ENCODE measurements at places on chromosomes 3 and 15.

DNA sequence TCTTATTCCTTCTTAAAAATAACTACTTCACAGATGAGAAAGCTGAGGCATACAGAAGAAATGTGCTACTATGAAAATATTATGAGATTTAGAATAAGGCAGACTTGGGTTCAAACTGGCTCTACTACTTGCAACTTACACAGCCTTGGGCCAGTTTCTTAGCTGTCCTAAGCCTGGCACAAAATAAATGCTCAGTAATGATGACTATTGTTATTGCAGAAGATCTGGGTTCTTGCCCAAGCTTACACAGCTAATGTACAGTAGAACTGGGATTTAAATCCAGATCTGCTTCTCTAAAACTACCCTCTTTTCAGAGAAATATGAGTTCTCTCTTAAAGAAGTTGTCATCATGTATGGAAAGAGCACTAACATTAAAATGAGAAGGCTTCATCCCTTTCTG lies 228.2 kb upstream of the TPRG1 start:
- DNase-seq: no peak

DNA sequence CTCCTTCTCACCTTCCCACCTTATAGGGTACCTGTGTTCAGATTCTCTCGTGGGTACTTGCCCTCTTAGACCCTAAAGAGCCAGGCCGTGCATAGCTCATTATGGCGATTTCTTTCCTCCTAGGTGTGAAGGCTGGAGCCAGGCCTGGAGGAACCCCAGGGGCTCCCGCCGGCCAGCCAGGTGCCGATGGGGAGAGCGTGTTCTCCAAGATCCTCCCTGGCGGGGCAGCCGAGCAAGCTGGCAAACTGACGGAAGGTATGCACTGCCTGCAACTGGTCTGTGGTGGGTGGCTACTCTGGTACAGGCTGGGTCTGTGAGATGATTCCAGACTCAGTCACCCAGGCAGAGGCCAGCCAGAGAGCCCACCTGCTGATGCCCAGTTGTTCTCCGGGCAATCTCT lies 9.9 kb upstream of the APEH start:
- no peak for DNase-seq

- no peak for DNase-seq
Observed at GRCh38 chr3:171187706-171188290, 161.3 kb upstream of the SLC2A2 start.

- no peak for DNase-seq
Observed at GRCh38 chr3:20095470-20095869, 55.2 kb downstream of the KAT2B start.

GRCh38 chr3:67458896-67459530 lies 195.4 kb downstream of the SUCLG2 start:
- DNase-seq: no peak

DNA sequence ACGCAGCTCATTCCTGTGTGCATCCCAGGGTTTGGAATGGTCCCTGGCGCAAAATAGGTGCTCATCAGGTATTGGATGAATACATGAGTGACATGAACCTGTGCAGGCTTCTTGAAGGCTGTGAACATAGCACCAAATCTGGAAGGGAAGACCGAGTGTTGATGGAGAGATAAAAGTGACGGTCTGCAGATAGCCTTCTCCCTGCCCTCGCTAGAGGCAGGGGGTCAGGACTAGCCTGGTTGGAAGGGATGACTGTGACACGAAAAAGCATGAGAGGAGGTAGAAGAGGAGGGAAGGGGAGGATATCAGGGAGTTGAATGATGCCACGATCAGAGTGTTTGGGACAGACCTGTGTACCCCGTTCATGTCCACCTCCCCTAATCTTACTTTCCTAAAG lies 267.1 kb downstream of the XXYLT1 start:
- DNase-seq: no peak

DNA sequence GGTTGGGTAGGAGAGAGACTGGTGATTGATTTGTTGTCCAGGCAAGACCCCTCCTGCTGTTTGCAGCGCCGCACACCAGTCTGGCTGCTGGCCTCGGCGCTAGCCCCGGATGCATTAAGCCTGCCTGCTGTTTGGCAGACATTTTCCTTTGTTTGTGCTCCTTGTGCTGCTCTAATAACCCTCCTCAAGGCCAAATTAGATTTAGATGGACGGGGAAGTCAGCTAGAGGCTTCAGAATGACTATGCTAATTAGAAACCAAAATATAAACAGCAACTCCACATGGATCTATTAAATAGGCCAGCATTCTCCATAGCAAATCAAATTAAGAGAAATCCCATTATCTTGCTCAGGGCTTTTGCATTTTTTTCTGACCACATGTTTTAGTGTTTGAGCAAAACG lies 445.2 kb downstream of the SQOR start:
- no peak for DNase-seq

DNA sequence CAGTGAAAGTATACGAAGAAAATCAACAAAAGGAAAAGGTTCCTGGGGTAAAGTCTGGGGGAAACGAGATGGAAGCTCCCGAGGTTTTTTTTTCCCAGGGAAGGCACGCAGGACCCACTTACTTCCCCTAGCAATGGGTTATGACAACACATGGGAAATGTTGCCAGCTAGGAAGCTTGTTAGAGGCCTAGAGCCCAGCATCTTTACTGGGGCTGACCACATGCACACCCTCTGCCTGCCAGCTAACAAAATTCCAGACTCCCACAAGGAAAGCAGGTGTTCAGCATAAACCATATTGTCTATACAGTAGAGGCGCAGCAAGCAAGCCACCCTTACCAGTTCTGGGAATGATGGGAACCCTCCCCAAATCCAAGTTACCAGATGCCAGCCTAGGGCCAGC lies 258.8 kb upstream of the NR2E3 start:
- no peak for DNase-seq

GRCh38 chr3:95905182-95905581 lies 909.2 kb upstream of the EPHA6 start:
- no peak for DNase-seq

DNA sequence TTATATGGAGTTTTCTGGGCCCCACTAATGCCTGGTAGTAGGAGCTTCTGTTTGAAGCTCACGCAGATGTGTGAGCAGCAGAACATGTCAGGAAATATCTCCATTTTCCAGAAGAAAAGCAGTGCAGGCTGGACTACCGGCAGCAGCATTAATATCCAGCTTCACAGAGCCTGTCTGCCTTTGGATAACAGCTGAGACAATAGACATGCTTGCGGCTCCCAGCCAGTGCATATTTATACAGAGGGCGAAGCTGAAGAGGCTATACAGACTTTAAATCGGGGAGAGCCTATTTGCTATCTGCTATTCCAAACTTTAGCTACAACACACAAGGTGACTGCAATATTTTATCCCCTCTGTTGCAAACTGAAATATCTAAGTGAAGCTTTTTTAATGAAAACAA lies 250.1 kb upstream of the WNT5A start:
- DNase-seq: no peak

GRCh38 chr3:159605101-159605500 lies 383.5 kb upstream of the IL12A start:
- no peak for DNase-seq

GRCh38 chr3:31546162-31546561 lies 13.4 kb downstream of the STT3B start:
- no peak for DNase-seq

Data from stimulated activated CD4-positive, alpha-beta T cell treated with anti-CD3 and anti-CD28 coated beads, Interleukin-1b, Interleukin-23, amount 100 ng/mL, for 1 hour (primary cell).